ENCODE measurements at places on chromosomes 16 and 17.

GRCh38 chr17:81493198-81494038, 19.2 kb downstream of the ACTG1 start:
- DNase-seq: no peak

DNA sequence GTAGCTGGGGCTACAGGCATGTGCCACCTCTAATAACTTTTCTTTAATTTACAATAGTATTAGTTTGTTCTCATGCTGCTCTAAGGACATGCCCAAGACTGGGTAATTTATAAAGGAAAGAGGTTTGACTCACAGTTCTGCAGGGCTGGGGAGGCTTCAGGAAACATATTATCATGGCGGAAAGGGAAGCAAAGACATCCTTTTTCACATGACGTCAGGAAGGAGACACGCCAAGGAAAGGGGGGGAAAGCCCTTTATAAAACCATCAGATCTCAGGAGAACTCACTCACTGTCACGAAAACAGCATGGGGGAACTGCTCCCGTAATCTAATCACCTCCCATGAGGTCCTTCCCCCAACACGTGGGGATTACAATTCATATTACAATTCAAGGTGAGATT, 18.3 kb downstream of the IL4R start:
- no peak for DNase-seq

DNA sequence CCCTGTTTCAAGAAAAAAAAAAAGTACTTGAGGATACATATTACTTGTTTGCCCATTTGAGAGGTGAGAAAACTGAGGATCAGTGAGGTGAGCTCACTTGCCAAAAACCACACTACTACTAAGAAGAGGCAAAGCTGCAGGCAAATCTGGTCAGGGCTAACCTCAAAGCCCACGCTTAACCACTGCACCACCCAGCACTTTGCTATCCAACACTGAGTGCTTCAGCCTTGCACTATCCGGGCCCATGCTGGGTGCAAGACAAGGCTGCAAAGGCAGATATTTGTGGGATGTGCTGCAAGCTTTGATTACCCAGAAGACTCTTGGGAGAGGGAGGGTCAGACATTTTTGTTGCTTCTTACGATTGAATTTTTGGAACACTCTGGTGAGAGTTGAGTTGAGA, 23.6 kb upstream of the NLRP1 start:
- DNase-seq: no peak

- DNase-seq: no peak
Measured at GRCh38 chr16:21940570-21940969, 12.6 kb upstream of the UQCRC2 start.

- DNase-seq: no peak
Measured at GRCh38 chr16:73037331-73037745, 10.6 kb downstream of the ZFHX3 start.

DNA sequence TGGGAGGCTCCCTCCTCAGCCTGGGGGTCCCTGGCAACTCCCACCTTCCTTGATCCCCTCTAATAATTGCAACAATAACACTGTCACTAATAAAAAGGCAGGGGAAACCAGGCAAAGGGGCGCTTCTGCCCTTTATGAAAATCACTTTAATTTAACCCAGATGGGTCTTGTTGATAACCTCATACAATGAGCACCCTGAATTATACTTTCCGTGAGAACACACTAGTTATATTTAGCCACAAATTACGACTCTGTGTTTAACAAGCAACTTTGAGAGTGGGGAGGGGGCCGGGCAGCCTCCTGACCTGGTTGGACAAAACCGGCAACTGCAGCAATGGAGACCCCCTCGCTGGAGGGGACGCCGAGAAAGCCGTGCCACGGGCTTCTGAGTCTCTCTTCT, 5.7 kb upstream of the BAHCC1 start:
- DNase-seq: no peak

DNA sequence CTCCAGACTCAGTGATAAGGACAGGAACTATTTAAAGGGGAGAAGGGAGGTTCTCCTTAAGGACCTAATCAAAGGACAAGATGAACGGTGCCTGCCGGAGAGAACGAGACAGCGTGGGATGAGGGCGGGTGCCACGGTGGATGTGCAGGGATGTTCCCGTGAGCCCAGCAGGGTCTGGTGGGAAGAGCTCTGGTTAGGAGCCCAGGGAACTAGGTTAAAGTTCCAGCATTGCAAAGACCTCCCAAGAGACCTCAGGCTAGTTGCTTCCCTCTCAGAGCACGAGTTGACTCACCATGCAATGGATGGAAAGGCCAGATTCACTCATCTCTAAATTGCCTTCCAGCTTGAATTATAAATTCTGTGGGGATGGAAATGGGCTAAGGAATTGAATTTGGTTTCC, 14.7 kb downstream of the CCR7 start:
- DNase-seq: no peak

DNA sequence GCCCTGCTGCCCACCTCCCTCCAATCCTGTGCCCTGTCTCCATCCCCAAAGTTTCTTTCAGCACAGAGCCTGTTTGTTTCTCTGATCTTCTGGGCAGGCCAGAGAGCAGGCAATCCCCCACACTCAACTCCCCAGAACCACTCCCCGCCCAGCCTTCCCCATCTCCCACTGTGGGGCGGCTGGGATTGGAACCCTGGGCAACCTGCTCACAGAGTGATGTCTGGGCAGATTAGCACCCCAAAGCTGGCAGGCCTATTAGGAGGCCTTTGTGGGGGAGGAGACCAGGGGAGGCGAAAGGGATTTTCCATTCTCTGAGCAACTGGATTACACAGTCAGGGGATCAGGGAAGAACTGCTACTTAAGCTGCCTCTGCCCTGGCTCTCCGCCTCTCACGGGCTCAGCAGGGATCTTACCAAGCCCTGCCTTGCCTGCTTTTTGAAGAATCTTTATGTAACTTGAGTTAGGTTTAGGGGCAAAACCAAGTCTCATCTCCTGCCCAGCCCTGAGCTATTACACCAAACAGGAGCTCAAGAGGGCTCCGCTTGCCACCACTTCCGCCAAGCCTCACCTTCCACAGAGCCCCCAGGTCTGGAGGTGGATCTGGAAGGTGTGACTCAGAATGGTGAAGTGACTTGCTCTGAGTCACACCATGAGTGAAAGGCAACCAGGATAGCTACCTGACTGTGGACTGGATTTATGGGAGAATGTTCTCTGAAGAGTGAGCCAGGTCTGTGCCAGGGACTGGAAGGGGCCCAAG, 16.0 kb upstream of the LHX1 start:
- DNase-seq: no peak

DNA sequence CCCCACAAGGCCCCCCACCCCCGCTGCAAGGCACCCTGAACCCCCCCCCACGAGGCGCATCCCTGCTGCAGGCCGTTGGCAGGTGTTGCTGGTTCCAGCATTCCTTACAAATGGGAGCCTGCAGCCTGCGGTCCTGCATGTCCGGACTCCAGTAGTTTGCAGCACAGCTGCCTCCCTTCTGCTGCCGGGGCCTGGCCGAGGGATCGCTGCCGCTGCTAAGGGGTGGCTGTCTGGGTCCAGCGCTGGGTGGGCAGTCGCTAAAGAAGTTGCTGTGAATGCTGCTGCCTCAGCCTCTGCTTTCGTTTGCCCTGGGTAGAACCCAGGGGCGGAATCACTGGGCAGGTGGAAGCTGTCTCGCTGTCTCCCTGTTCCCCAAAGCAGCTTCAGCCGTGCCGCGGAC, 11.8 kb downstream of the UTS2R start:
- DNase-seq: no peak

- no peak for DNase-seq
Measured at GRCh38 chr16:73426433-73427160, 378.7 kb upstream of the ZFHX3 start.

DNA sequence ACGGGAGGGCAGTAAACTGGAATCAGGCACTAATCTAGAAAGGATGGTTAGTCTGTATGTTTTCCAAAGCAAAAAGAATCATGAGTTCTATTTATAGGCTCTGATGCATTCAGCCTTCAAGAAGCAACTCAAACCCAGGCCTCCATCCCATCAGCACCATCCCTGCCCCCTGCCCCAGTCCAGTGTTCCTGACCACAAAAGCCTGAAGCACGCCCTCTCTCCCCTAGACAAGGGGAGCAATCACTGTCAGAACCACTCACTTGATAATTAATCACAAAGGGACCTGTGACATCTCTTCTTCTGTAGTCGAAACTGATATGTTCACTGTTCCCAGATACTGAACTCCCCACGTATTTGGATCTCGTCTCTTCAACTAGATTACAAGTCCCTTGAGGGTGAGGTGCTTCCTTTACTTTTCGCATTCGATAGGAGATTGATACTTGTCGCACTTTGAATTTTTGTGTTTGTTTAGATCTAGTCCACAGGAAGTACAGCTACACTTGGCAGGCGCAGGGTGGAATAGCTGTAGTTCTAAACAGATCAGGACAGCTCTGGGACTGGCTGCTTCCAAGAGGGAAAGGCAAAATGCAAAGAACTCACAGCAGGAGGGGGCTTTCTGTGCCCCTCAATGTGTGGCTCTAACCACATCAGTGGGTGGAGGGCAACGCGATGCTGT, 36.4 kb upstream of the CCDC182 start:
- no peak for DNase-seq

- DNase-seq: no peak
Measured at GRCh38 chr17:72634621-72635020, 457.9 kb downstream of the SLC39A11 start.

DNA sequence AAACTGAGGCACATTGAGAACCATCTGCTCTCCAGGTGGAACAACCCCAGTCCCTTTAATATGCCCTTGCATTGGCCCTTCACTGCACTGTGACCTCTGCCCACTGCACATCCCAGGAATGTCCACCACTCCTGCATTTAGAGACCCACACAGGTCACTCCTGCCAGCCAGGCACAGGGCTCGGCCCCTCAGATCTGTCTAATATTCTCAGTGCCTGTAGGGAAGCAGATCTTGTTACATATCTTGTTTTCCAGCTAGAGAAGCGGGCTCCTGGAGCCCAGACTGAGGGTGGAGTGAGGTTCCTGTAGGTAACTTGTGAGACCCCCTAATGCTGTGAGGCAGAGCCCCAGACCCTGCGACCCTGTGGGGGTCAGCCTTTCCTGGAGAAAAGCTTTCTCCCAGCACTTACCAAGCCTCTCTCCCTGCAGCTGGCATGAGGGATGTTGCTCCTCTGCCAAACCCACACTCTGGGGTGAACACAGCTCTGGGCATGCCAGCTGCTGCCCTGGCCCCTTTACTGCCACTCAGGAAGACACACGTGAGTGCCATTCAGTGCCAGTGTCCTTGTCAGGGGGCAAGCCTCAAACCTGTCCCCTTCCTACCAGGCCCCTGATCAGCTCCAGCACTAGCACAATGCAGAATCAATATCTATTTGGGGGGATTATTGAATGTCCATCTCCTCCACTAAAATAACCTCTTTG, 40.3 kb upstream of the CRHR1 start:
- no peak for DNase-seq

DNA sequence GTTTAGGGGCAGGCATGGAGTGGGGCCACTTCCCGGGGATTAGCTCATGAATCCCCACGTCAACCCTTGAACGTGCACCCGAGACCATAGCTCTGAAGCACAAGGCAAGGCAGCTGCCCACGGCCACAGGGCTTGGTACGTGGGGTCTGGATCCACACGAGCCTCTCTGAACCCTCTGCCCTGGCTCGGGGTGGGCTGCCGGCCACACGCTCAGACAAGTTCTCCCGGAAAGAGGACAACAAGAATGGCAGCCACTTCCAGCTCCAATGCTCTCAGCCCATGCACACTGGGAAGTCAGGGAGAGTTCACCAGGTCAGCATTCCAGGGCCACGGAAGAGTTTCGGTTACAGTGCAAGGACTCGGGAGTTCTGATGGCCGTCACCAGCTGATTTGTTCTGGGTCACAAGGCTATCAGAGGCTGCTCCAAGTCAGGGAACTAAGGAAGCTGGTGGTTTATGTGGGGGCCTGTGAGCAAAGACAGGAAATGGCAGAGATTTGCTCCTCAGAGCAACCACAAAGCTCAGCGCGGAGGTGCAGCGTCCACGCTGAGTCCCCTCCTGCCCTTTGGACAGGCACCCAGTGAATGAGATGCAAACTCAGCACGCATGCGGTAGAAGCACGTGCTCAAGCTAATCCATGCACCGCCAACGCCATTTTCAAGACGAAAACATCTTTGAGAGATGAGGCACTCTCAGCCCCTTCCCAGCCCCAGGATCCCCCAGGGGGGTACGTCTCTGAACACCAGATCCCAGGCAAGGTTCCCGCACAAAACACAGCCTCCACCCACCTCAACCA, 356.4 kb downstream of the FOXL1 start:
- no peak for DNase-seq

- no peak for DNase-seq
Measured at GRCh38 chr16:84887207-84887606, 67.4 kb downstream of the CRISPLD2 start.

GRCh38 chr16:1178295-1178910, 25.5 kb downstream of the CACNA1H start:
- DNase-seq: no peak

GRCh38 chr17:75719732-75720131, 1.5 kb upstream of the ITGB4 start:
- DNase-seq: no peak

DNA sequence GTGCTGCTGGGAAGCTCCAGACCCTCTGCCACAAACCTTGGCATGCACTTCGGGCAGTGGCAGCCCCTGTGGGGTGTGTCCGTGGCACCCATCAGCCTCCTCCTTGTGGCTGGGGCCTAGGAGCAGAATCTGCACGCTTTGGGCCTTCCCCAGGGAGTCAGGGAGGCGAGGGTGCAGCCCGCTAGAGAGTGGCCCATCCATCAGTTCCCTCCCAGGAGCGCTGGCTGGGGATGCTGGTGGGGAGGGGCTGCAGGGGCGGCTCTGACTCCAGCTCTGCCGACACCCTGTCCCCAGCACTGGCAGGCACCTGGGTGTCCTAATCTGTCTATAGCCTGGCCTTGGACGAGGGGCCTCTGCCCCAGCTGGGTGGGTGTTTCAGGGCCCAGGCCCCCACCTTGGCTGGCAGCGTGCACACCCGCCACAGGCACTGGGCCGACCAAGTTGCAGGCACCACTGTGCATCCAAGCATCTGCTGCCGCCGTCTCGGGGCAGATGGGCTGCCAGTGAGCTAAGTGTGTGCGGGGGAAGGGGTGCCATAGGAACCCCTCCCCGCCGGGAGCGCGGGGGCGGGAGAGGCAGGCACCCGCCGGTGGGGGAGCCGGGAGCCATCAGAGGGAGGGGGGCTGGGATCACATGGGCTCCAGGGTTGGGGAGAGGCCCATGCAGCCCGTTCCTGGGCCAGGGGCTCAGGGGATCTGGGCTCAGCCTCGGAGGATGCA, 30.2 kb downstream of the ENDOV start:
- no peak for DNase-seq

Data from globus pallidus (tissue), 1 donor.